ENCODE measurements at places on chromosomes 4 and X.

GRCh38 chr4:53476232-53477037 lies 99.0 kb downstream of the FIP1L1 start:
- DNase-seq = no peak

- no peak for DNase-seq
These were observed 51.2 kb upstream of the HCCS start for GRCh38 chrX:11059933-11060332.

DNA sequence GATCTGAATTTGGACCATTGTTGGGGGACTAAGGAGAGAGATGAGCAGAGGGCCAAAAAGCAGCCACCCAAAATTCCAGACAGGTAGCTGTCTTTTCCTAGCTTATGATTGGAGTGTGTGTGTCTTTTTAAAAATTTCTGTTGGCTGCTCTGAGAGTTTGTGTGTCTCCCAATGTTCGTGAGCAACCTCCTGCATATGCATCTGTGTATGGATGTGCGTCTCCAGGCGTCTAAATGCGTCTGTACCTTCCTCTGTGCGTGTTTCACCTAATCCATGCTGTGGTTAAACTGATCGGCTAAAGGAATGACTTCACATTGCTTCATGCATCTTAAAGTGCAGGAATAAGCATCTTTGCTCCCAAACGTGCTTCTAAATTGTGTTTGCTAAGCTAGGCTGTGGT lies 65.5 kb upstream of the LAS1L start:
- no peak for DNase-seq

DNA sequence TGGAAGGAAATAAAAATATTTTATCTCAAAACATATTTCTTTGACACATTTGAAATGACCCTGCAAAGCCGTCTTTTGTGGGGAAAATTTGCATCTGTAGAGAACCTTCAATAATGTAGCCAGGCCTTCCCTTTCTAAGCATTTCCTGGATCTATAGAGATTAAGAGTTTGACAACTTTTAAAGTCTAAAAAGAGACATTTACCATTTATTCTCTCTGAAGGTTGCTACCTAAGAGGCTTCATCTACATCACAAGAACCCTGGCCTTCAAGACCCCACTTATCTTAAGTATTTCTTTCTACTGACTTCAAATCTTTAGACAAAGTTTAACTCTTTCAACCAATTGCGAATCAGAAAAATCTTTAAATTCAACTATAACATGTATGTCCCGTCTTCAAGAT lies 1639.8 kb downstream of the RPA4 start:
- no peak for DNase-seq

GRCh38 chr4:163949976-163950601 lies 455.6 kb downstream of the TMA16 start:
- no peak for DNase-seq

DNA sequence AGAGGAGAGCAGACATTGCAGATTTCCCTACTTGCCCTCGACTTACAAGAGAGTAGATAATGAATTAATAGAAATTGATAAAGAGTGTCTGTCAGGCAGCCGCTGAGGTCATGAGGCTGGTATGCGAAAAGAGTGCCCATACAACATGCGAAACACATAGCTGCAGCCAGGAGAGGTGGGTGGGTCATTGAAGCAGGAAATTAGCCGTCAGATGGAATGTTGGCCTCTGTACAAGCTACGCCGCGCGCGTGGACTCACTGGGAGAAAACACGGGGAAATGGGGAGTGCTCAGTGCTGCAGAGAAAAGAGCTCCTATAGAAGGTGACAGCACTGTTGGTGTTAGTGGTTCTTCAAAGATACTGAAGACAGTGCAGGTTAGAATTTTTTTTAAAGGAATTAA lies 125.1 kb downstream of the RAPGEF2 start:
- DNase-seq = no peak

DNA sequence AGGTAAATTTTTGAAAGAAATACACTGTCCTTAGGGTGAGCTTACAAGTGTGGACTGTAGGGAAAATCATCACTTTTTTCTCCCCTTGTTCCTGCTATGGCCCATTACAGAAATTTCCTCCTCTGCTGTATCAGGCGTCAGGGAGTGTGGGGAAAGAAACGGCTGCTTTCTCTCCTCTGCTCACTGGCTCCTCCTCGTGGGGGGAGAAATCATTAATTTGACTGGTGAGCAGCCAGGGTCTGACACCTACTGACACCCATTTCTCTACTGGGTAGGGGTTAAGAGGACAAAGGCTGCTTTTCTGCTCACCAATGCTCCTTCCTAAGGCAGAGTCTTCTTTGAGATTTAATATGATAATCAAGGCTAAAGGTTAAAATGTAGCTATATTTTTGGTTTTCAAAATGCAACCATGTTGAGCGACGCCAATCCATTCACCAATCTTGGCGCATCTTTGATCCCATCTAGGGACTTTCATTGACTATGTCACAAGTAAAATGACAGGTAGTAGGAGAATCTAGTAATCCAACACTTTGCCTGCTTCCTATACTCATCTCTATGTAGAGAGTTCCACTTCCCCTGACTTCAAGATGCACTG lies 25.1 kb downstream of the SETD7 start:
- DNase-seq = no peak

GRCh38 chr4:25609976-25610375 lies 45.7 kb upstream of the SLC34A2 start:
- no peak for DNase-seq

Data from NCI-H1105 treated with DMSO at 0.1 percent for 48 hours (cell line).